Fibroblast of lung (primary cell): ENCODE measurements at places on chromosomes 3 and 15. TPM values are rescaled to one million over a fixed set of nuclear protein-coding genes. Genes with fewer than 3 reads are reported as not detected.

The ERICH6 gene
- under 0.01 TPM in 1 of 2 replicates, not detected in the other for total RNA-seq

DNA sequence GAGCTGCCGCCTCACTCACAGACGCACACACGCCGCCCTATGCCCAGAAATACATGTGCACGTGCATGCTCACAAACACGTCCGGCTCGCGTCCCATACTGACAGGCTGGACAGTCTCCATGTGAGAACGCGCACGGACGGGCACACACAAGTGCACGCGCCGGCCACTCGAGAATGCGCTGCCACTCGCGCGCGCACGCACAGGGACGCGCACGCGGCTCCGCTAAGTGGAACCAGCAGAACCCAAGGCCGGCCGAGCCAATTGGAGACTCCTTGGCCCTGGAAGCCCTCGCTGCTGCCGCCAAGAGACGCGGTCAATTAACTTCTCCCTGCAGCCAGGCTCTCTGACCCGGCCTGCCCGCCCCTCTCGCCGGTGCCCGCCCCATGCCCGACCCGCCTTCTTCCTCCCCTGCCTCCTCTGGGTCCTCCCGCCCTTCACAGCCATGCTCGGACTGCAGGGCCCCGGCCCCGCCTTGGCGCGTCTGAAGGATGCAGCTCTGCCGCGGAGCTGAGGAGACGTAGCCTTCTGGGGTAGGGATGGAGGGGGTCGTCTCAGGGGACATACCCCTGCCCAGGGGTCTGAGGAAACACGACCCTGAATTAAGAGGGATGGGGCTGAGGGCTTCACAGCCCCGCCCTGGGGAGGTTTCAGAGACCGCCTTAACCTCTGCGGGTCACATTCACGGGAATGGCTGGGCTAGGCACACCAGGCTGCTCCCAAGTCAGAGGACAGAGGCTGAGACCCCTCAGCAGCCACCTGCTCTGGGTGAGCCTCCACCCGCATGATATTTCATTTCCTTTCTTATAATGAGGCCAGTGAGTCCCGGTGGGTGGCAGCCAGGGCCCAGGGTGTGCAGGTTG is 15.0 kb downstream of the PTH1R start:
- peak overlapping the region; percentile 21 for H3K4me3 ChIP-seq
- no peak overlapping the region for H3K27ac ChIP-seq
- peaks cover 8% of the 10 kb centered on the region for H3K27me3 ChIP-seq
- DNase-seq, result peak; percentile 60
- H3K4me1 ChIP-seq, result no peaks in the 10 kb centered on the region

- peak; percentile 12 for DNase-seq
- H3K27me3 ChIP-seq, result no peaks in the 10 kb centered on the region
- H3K4me1 ChIP-seq, result peaks cover 5% of the 10 kb centered on the region
- peak overlapping the region; percentile 99 for H3K4me3 ChIP-seq
Observed at GRCh38 chr15:56242576-56243162, 1.0 kb downstream of the RFX7 start.

The ZPLD1 gene
- total RNA-seq, result 0.17 TPM in 1 of 2 replicates, not detected in the other

The ADAMTS17 gene
- total RNA-seq, result under 0.01 and 0.17 TPM in 2 replicates

The GAP43 gene
- under 0.01 and 0.17 TPM in 2 replicates for total RNA-seq

- H3K36me3 ChIP-seq, result no peaks in the 10 kb centered on the region
- H3K4me3 ChIP-seq, result no peak overlapping the region
- DNase-seq, result peak; percentile 8
- no peak overlapping the region for H3K27ac ChIP-seq
- no peaks in the 10 kb centered on the region for H3K27me3 ChIP-seq
Observed at GRCh38 chr3:189267981-189268613, 96.3 kb downstream of the TPRG1 start.

The IMP3 gene
- total RNA-seq, result 45.1 and 58.6 TPM in 2 replicates

DNA sequence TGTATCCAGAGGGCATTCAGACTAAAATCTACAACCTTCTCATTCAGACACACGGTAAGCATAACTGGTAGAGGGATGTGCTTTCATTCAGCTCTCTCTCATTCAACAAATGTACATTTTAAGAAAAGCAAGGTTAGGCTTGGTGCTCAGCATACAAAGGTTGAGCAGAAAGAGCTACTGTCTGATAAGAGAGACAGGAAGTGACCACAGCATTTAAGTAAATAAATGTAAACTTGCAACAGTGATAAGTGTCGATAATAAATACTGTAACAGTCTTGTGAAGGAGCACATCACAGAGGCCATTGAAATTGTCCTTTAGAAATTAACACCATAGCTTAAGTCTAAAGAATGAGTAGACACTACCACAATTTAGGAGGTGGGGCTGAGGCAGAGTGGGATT is 3.4 kb downstream of the CD96 start:
- DNase-seq, result no peak
- no peaks in the 10 kb centered on the region for H3K36me3 ChIP-seq
- no peak overlapping the region for H3K27ac ChIP-seq
- H3K27me3 ChIP-seq, result peaks cover 3% of the 10 kb centered on the region

GRCh38 chr3:160948273-160948672 is 156.9 kb downstream of the B3GALNT1 start:
- no peak for DNase-seq
- H3K27ac ChIP-seq, result no peak overlapping the region
- no peaks in the 10 kb centered on the region for H3K27me3 ChIP-seq
- H3K36me3 ChIP-seq, result no peaks in the 10 kb centered on the region

GRCh38 chr3:126370055-126370454 is 12.8 kb upstream of the KLF15 start:
- H3K4me3 ChIP-seq, result no peak overlapping the region
- no peak overlapping the region for H3K27ac ChIP-seq
- no peak for DNase-seq

The COL7A1 gene
- 15.9 and 36.7 TPM in 2 replicates for total RNA-seq
